ENCODE measurements at places on chromosomes 5 and 9.

- no peak for DNase-seq
These were observed 65.9 kb downstream of the NSG2 start for GRCh38 chr5:174111287-174111973.

DNA sequence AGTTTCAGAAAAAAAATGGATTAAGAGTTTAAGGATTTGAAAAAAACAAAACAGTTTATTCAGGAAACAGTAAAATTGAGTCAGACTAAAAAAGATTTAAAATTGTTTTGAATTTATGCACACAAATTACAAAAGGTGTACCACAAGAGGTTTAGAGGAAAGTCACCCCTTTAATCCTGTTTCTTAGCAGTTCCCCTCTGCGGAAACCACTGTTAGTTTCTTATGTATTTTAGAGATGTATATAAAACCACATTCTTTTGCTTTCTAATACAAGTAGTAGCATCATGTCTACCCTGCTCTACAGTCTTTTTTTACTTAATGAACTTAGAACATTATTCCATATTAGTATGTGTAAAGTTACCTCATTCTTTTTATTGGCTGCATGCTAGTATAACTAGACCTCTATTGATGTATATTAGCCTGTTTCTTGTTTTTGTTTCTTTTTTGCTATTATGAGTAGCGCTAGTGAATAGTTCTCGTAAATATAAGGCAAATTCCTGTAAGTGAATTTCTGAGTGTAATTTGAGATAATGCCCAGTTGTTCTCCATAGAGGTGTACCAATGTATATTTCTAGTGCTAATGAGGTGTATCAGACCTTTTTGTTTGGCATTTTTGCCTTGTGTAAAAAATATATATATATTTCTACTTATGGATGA lies 20.0 kb downstream of the GPBP1 start:
- no peak for DNase-seq

DNA sequence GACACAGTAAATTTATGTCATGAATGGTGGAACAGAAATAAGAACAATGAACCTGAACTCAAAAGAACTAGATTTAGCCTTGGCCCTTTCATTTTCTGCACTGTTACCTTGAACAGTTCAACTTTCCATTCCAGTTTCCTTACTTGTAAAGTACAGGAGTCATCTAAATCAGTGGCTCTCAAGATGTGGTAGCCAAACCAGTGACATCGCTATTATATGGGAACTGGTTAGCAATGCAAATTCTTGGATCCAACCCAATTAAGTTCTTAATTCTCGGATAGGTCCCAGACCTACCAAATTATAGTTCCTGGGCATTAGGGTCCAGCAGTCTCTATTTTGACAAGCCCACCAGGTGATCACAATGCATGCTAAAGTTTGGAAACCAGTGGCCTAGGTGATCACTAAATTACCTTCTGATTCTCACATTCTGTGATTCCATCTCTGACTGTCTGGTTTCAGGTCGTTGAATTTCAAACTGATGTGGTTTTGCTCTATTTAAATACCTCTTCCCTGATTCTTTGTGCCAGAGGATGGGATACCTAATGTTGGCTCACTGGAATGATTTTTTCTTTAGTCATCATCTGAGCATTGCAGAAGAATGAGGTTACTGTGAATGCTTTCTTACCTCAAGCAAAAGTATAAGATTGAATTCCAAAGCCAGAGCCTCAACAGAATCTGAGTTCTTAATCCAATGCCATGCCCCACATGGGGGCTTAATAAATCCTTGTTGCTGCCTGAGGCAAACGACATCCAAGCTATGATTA lies 253.8 kb downstream of the ENC1 start:
- peak; percentile 79 for DNase-seq

GRCh38 chr5:68369457-68370125 lies 154.0 kb downstream of the PIK3R1 start:
- no peak for DNase-seq

GRCh38 chr9:103991698-103992097 lies 102.4 kb upstream of the SMC2 start:
- DNase-seq: peak; percentile 3

- no peak for DNase-seq
These were observed 274.6 kb upstream of the IRX2 start for GRCh38 chr5:3026099-3026498.
